ENCODE measurements at places on chromosomes 2 and 18.

DNA sequence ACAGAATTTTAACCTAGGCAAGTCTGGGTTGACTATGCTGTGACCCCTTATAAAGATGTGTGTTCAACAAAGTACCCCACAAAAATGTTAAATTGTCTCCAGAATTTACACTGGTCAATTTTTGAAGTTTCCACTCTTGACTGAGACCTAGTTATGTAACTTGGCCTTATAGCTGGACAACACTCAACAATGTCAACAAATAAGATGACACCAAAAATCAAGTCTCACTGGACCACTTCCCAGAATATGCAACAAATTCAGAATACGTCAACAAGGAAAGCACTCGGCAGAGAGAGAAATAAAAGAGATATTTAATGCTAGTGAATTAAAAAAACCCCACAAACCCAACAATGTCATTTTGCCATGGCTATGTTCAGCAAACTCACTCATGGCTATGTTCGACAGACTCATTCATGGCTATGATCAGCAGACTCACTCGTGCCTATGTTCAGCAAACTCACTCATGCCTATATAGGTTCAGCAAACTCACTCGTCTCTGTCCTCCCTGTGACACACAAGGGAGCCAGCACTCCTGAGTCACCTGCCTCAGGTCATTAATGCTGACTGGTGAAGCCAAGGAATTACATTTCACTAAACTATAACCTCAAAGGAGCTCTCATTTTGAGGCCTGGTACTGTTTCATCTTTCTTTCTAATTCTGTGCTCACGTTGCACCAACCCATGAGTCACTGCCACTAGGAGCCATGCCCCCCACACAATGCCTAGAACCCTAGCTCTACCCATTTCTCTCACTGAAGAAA lies 72.7 kb downstream of the PTPN2 start:
- DNase-seq, result no peak

GRCh38 chr2:19351899-19352697 lies 6.3 kb downstream of the OSR1 start:
- no peak for DNase-seq

DNA sequence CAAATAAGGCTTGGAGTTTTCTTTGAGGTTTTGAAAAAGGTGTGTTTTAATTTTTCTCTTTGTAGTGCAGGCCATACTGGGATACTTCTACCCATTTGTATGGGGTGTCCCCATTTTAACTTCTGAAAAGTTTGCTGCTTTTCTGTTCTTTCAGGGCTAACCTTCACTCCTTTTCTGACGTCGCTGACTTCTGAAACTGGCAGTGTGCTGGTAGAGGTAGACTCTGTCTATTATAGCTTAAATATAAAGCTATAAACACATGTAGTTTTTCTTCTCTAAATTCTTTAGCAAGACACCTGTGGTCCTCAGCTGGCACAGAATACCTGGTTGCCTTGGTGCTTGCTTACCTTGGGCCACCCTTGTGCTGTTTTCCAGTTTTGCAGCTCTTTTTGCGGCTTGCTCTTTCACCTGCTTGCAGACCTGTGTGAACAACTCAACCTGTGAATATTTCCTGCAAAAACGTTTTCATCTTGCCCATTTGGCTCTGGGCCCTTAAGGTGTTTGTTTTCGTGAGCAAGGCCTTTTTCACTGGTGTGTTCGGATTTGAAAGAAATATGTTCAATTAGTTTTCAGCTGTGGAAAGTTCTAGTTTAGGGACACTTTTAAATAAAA lies 42.2 kb downstream of the PHLPP1 start:
- DNase-seq, result no peak

DNA sequence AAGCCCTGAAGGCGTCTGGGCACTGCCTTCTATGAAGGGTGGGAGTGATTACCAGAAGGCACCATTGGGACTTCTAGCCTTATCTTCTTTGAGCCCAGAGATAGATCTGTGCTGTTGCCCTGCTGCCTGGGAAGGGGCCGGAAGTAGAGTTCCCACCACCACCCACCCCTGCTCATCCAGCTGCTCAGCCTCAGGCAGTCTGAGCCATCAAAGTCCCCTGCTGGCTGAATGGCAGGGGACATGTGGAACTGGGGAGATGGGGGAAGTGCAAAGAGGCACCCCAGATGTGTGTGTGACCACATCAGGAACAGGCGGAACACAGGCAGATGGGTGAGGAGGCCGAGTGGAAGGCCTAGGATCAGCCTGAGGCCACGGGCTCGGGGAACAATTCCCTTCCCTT lies 3.3 kb upstream of the WNT10A start:
- no peak for DNase-seq
